ENCODE measurements at places on chromosomes 1 and 21.

GRCh38 chr1:185479796-185480195 is 162.8 kb upstream of the IVNS1ABP start:
- no peak for DNase-seq

GRCh38 chr1:89081005-89081404 is 16.0 kb upstream of the GBP1 start:
- DNase-seq = no peak

DNA sequence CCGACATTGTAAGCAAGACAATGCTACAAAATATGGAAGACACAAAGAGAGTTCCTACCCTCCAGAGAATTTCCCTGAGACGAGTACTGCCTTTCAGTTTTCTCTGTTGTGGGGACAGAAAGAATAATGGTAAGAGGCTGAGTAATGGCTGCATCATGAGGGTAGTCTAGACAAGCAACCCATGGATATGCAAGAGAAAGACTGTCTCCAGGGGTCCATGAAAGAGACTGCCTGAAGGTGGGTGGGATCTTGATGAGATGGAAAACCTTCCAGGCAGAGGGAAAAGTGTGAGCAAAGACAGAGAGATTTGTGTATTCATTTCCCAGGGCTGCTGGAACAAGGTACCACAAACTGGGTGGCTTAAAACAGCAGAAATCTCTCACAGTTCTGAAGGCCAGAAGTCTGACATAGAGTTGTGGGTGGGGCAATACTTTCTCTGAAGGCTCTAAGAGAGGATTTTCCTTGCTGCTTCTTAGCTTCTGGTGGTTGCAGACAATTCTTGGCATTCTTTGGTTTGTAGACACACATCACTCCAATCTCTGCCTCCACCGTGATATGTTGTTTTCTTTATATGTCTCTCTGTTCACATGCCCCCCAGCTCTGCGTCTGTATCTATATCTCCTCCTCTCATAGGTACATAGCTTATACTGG is 41.4 kb downstream of the ANP32E start:
- DNase-seq = no peak

DNA sequence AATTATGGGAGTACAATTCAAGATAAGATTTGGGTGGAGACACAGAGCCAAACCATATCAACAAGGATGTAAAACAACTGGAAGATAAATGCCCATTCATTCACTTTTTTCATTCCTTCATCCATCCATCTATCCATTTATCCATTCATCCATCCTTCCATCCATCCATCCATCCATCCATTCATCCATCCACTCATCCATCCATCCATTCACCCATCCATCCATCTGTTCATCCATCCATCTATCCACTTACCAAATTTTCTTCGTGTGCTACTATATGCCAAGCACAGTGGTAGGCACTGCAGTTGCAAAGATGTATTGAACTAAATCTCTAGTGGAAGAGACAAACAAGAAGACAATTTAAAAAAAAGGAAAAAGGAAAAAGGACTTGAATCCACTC is 14.3 kb upstream of the SIPA1L2 start:
- no peak for DNase-seq

Measured in glomerular endothelial cell (primary cell).